ENCODE measurements at places on chromosomes 3 and 15.

DNA sequence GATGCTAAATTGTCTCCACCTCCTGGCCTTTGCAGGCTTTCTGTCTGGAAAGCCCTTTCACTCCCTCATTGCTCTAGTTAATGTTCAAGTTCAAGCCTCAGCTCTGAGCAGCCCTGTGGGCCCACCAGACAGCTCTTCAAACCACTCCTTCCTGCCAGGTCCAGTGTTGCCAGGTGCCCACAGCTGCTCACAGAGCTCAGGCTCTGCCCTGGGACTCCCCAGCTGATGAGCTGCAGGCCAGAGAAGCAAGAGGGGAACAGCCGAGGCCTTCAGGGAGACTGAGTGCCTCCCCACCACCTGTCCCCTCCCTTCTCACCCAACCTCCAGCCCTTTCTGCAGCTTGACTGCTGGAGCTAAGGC, 1.3 kb upstream of the ZBTB47 start:
- no peak for DNase-seq

DNA sequence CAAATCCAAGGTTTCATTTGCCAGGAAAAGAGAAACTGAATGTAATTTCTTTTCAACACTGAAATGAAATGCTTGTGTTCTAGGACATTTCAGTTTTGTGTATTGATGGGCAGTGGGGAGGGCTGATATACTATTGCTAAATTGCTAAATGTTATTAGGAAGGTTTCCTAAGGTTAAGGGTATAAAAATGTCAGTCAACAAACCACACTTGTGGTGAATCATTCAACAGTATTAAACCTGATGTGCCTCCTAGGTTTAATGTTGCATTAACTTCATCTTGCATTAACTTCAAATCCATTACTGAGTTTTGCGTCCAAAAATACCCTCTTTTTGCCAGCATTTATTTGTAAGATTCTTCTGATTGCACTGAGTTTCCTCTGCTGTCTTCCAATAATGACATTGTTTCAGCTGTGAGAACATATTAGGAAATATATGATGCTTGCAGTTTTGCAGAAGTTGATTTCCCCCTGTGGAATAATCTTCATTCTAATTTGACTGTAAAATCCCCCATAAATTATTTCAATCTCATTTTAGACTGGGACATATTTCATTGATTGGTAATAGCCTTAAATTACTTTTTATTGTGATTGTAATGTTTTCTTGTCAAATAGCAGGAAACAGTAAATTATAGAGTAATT, 758.3 kb downstream of the GBE1 start:
- DNase-seq: no peak

- no peak for DNase-seq
These were observed 977.6 kb downstream of the IGSF11 start for GRCh38 chr3:118057086-118057485.

DNA sequence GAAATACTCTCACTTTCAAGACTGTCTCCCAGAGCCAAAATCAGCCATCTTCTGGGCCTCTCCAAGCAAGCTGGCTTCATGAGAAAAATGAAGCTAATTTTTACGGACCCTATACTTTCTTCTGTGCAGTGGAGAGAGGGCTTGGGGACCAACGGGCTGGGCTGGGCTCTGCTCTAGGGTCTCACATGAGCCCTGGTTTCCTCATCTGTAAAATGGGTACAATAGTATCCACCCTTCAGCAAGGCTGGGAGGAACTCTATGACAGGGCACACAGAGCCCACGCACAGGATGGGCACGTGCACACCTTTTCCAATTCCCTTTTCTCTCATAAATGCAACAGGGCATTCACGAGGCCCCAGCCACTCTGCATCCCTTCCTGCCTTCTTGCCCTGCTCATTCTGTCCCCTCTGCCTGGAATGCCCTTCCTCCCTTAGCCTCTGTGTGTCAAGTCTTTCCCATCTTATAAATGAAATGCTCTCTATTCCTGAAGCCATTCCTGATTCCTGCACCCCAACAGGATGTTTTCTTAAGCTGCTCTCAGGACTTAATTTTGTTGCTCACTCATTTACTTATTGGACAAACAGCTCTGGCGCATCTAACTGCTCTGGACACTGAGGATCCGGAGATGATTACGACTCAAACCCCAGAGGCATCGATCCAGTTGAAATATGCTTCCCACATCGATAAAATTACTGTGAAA, 32.9 kb upstream of the SEC13 start:
- DNase-seq: no peak

DNA sequence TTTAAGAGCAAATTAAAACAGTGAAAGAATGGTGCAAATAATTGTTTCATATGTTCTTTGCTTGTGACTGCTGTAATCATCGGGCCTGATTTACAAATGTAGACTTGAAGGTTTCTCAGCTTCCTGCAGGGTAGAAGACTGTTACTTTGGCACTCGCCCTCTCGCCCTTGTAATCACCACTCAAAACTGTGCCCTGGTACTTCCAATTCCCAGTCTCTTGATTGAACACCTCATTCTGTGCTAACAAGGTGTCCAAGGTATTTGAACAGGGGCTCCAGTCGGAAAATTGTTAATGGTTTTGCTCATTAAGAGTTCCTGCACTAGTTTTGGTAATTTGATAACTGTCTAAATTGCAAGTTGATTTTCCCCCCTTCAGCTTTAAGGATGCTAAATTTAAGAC, 209.5 kb downstream of the ZIC1 start:
- DNase-seq: no peak

DNA sequence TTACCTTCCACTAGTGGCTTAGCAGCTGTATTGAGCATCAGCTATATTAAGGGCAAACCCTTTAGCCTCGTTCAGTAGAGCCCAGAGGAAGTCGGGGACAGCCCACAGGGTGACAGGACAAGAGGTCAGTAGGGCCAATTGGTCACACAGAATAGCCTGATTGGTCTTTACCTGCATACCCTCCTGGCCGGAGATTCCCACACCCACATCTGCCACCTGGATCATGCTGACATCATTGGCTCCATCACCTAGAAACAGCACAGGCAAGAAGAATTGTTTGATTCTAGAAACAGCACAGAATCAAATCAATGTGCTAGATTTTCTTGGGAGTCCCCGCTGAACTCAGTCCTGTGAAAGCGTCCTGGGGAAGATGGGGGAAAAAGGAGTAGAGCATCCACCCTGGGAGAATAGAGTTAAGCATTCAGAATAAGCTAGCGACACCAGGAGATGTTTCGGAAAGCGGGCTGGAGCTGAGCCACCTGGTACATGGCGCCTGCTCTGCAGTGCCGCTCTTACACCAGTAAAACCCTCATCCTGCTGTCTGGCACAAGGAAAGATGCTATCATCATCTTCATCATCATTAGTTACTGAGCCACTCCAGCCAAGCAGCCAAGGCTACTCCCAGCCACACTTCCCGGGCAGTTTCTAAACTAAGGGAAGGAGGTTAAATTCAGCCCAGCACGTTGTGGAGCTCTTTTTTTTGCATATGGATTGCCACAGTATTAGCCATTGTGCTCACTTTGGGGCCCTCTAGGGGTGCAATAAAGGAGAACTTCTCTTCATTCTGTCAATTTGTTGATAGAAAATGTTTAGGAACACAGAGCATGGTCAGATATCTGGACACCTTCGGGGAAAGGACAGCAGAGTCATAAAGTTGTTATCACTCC, 171.3 kb downstream of the ATP10A start:
- DNase-seq: no peak

DNA sequence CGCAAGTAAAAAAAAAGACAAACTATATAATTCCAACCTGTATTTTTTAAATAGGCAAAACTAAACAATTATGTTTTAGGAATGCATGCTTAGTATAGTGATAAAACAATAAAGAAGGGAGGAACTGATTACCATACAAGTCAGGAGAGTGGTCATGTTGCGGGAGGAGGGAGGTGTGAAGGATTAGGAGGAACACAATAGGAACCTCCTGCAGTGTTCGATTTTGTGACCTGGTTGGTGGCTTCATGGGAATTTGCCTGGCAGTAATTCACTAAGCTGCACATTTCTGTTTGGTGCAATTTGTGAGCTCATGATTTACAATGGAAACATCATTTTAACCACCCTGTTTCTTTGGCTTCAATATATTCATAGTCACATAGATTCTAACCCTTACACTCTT, 78.3 kb downstream of the TPRA1 start:
- DNase-seq: no peak

DNA sequence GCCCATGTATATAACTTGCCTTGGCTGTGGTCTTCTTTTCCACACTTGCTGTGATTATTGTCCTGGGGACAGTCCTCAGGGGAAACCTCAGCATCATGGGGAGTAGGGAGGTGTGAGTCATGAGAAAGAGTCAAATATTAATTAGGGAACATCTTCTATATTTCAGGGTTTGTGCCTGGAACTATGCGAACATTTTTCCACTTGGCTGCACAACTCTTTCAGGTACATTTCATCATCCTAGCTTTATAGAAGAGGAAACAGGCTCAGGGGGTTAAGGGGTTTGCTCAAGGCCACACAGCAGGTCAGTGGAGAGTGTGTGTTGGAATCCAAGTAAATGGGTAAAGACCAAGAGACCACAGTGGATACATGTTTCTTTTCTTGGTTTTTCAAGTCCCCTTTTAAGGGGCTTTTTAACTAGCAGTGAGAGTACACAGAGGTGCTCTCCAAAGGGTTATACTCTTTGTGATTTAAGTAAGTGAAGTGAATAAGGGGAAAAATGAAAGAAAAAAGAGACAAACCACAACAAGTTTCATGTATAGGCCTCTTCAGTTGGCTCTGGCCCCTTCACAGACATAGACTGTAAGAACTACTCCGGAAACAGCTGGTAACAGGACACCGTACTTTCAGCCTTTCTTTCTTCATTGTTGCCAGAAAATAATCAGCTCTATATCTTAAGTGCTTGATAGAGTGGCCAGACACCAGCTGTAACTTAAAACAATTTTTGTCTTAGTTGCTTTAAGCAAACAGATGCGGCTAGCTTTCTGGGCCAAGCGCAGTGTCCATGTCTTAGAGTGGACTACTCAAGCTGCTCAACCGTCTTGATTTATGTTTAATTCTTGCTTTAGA, 64.6 kb downstream of the EEFSEC start:
- DNase-seq: no peak

GRCh38 chr3:148865049-148865448, at the start of gene CPA3:
CPA3 (plus strand) TSS chr3:148865296; CDS start chr3:148865308, 12 bp downstream.
- DNase-seq: no peak

DNA sequence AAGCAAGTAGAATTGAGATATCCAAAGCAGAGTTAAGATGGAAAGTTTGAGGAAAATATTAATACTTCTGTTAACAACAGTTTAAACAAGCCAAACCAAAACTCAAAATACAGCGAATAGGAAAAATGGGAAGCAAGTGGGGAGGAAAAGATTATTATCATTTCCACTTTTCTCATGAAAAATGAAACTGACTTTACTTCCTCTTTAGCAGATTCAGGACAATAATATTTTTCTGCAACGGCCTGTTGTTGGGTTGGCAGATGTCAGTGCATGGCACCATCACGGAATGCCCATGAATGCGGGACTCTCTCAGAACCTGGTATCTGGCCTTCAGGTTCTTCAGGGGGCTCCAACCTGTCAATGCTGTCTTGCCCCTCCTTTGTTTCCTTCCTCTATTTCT, 11.1 kb downstream of the ANKUB1 start:
- DNase-seq: no peak

DNA sequence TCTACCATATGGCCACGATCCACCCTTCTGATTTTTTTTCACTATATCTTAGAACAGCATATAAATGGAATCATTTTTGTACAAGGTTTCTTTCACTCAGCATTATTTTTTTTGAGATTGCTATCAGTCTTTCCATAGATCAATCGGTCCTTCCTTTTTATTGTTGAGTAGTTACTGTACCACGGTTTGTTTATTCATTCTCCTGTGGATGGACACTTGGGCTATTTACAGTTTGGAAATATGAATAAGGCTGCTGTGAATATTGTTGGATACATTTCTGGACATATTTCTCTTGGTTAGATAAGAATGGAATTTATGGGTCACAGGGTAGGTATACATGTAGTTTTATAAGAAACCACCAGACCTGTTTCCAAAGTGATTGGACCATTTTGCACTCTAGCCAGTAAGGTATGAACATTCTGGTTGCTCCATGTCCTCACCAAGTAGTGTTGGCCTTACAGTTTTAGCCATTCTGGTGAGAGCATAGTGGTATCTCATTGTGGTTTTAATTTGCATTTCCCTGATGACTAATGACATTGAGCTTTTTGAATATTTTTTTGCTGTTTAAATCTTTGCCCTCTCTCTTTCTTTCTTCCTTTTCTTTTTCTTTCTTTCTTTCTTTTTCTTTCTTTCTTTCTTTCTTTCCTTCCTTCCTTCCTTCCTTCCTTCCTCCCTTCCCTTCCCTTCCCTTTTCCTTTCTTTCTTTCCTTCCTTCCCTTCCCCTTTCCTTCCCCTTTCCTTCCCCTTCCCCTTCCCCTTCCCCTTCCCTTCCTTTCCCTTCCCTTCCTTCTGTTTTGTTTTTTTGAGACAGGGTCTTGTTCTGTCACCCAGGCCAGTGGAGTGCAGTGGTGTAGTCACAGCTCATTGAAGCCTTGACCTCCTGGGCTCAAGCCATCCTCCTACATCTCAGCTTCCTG, 49.2 kb downstream of the LRRK1 start:
- DNase-seq: no peak

DNA sequence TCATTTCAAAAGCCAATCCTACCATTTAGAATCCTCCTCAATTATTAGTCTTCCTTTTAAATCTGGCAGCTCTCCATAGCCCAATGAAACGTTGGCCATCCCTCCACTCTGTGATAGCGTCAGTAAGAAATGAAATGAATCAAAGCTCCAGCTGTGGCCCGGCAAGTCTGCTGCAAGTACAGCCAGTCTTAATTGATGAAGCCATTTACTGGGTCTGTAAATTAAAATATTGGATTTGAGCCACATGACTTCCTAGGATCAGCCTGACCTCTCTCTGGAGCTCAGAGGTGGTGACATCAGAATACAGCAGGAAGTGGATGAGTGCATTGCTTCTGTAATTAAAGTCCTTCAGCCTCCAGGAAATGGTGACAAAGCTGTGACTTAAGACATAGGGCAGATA, 347.0 kb upstream of the LMCD1 start:
- no peak for DNase-seq

DNA sequence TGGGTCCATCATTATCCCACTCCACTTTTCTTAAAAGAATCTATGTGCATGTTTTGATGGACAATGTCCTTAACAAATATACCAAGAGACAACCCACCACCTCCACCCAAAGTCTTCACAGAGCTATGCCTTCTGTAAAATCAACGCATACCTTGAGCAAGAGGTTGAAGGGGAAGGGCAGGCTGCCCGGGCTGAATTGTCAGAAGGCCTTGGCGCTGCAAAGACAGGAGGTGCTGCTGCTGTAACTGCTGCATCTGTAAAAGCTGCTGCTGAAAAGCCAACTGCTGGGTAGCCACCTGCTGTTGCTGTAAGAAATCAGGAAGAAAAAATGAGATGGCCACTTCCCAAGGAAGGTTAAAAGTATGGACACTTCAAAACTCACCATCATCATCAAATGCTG, 536.7 kb downstream of the FOXP1 start:
- no peak for DNase-seq

DNA sequence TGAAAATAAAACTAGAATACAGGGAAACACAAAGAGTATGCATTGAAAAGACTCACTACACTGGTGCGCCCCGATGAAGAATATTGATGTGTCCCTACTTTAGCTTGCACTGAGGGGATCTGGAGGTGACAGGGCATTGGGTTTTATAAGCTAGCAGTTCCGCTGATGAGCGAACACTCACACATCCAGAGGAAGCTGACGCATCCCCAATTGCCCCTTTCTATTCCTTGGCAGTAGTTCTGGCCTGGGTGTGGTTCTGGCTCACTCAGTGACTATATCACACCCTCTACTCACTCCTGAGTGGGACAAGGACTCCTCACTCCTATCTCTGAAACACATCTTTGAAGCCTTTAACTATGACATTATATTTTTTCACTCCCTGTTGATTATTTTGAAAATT, 71.0 kb downstream of the B3GNT5 start:
- DNase-seq: no peak

Measured in NCI-H510A (cell line).